ENCODE measurements at places on chromosomes 13 and 19.

DNA sequence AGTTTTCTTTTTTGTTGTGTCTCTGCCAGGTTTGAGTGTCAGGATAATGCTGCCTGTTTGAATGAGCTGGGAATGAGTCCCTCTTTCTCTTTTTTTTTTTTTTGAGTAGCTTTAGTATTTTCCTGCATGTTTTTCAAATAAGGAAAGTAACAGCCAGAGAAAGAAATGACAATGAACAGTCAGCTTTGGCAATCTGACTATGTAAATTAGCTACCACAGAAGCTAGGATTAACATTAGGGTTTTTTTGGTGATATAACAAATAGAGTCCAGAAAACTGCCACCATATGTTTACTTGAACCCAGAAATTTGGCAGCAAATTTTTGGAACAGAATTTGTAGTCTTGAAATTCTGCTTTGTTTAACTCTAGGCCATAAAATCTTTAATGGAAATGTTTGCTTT, 50.5 kb downstream of the SGCG start:
- no peak for DNase-seq

DNA sequence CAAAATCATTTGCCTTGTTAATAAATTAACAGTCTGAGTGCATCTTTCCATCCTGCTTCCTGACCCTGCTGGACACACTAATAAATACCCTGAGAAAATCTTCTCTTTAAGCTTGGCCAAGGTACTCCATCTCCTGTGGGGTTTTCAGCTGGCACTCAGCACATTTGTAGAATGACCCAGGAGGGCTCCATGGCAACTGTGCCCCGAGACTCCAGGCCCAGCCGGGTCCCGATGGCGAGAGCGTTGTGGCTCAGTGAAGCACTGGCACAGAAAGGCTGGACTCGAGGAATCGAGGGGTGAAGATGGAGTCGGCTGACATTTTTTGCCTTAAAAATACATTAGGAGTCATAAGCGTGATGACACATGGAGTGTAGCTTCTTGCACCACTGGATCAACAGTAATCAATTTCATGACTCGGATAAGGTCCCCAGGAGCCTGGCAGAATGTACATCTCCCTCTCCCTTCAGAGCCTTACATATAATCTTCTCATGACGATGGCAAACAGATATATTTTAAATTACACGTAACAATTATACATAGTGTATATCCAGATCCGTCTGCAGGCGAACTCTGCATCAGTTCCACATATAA, 85.4 kb downstream of the SLC7A1 start:
- no peak for DNase-seq

DNA sequence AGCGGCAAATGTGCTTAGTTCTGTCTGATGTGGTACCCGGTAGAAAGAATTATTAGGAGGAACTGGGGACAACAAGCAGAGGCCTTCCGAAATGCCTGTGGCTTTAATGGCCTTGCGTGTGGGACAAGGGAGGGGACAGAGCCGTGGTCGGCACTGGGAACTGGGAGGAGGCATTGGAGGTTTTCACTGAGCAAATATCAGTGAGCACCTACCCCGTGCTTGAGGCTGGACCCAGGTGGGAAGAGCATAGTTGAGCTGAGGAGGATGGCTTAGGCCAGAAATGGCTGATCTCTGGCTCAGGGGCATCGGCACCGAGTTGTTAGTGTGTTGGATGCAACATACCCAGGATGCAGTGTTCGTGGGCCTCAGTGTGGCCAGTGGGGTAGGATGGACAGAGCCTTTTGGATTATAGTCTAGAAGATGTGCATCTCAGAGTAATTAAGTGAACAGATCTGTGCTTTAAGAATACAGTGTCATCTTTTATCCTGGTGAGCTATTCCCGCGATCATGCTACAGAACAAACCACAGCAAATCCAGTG, 201.3 kb downstream of the TEX29 start:
- DNase-seq, result no peak

DNA sequence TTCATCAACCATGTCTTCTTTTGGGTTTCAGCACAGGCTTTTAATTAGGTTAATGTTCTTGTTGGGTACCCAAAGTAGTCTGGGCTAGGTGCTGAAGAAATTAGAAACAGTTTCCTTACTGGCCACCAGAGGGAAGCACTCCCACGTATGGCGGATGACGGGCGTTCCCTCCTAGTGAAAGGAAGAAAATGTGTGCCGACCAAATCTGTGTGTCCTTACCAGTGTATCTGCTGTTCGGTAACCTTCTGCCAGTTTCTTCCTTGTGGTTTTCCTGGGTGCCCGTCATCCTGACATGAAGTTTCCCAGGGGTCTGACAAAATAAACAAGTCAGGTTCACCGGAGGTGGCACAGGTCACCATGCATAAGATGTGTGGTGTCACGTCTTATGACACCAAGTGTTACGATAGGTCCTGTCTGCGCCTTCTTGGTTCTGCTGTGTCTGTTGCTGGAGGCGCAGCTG, 6.0 kb upstream of the WDR88 start:
- peak; percentile 33 for DNase-seq

DNA sequence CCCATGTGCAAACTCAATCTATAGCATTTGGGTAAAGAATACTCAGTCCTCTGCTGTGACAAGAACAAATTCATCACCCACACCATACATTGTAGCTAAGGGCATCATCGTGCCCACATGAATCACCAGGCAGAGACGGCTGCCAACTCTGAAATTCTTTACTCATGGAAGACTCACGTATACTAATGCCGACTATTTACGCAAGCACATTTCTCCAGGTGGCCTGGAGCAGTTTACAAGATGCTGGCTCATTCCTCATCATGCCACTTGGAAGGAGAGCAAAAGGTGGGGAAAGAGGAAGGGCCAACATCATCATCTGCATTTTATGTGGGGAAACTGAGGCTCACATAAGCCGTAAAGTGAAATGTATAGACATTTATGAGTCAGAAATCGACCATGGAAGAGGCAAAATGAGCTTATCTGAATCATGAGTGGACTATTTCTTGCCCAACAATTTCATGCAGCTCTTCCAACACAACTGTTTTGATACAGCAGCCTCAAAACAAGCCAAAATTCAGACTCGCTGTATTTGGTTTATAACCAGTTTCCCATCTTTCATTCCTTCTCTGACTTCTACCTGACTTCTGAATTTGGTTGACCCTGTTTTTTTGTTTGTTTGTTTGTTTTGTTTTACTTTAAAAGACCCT, 213.9 kb upstream of the SERP2 start:
- DNase-seq, result no peak

DNA sequence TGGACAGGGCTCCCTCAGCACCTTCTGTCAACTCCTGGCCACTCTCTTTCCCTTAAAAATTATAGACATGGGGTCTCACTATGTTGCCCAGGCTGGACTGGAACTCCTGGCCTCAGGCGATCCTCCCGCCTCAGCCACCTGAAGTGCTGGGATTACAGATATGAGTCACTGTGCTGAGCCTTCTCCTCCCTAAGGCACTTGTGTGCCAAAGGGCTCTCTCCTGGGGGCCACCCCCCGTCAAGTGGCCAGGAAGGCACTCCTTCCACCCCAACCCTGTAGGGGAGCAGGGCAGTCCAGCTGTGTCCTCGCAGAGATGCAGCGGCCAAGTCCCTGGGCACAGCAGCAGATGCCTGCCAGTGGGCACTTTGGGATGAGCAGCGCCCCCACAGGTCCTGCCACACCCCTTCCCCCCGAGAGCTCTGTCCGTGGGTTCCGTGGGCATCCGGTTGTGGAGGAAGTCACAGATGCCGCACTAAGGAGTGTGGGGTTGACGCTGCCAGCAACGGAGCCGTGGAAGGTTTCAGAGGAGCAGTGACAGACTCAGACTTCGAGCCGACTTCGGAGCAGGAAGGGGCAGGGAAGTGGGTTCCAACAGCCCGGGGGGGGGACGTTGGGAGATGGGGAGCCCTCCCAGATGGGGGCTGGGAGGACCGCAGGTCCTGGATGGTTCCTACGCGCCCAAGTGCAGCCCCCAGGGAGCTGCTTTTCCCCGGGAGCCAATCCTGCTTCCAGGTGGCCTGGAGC, 3.3 kb upstream of the UQCR11 start:
- no peak for DNase-seq

GRCh38 chr13:44040070-44040817, 160.5 kb downstream of the LACC1 start:
- no peak for DNase-seq

DNA sequence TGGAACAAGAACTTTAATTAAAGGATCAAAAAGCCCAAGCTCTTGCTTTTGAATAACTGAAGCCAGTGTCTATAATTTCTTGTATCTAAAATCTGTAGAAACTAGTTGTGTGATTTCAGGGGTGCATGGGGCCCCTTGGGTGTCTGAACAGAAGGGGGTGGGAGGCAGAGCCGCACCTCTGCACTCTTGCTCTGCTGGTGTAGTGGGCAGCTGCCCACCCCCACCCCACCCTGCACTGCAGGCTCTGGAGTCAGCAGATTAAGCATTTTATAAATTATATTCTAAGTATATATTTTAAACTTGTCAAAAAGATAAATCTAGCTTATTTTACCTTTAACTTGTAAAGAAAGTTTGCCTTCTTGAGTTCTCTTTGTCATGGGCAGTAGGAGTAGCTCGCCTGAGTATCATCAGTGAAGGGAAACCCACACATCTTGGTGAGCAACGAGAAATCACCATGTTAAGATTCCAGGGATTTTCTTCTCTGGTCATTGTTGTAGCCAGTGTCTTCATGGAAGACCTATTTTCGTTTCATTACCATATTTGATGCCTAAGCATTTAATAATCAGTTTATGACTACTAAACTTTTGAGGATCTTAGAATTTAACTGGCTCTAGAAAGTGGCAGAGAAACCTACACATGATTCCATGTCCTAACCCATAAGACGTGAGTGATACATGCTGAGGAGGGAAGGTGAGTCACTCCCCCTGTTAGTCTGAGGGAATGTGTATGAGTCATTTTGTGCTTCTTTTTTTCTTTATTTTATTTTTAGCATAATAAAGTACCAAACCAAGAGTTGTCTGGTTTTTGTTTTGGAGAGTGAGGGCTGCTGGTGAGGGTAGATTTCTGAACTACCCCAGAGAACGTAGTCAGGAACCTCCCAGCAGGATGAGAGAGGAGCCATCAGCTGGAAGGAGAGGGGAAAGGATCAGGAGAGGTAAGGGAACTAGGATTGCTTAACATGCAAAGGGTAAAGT, 7.7 kb downstream of the UBE2L5 start:
- DNase-seq, result peak; percentile 46

DNA sequence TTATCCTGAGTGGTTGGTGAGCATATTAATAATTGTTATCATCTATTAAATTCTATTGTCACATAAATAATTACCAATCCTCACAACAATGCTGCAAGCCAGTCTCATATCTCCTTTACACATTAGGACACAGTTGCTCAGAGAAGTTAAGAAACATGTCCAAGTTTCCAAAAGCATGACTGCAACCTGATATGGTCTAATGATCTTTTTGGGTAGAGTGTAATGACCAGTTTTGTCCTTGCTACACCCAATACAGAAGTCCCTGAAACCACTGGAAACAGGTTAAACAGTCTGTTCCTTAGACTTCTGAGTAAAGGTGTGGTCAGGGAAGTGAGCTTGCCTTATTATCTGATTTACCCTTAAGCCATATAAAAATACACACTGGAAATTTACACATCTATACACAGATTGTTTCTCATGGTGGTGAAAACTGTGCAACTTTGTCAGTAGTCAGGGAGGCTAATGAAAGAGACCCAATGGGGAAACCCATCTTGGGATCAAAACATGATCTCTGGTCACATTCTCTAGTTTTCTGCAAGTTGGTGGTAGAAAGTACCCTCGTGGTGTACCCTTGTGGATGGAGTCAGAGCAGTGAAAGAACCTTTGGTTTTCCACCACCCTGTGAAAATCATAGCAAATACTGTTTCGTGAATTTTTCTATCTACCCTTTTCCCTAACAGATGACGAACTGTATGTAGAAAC, 146.0 kb upstream of the KLF12 start:
- no peak for DNase-seq

GRCh38 chr13:95243207-95243606, 58.0 kb downstream of the ABCC4 start:
- DNase-seq, result no peak

- no peak for DNase-seq
Measured at GRCh38 chr13:102724923-102725322, 30.1 kb upstream of the METTL21C start.

GRCh38 chr19:2558543-2558942, 82.6 kb downstream of the GADD45B start:
- DNase-seq, result no peak

GRCh38 chr19:28330831-28331230, 882.1 kb downstream of the UQCRFS1 start:
- no peak for DNase-seq

DNA sequence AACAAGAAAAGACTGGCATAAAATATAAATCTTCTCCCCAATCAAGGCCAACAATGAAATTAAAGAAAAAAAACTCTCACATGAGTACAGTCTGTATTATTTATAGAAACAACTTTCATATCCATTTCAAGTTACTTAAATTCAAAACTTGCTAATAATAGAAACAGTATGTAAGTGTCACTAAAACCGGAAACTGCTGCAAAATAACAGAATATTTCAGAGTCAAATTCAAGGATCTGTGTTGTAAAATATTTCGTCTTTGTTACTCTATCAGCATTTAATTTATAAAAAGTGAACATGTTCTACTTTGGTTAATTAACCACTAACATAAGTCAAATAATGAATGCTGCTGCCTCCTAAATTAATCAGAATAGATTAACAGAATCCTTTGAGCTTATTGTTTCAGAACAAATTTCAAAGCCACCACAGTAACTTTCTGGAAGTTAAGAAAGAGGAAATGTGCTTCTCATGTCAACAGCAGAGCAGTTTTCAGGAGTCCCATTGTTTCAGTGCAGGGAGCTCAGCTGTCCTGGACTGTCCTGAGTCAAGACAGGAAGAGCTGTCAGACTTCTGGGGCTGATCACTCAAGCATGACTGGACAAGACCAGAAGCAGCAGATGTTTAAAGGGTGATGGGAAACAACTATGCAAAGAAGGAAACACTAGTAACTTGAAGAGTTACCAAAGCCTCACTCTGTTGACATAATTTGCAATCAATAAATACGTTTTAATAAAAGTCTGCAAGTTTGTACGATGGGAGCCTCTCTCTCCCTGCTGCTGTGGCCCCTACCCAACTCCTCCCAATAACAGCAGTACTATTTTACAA, 76.9 kb downstream of the FOXO1 start:
- DNase-seq, result no peak

DNA sequence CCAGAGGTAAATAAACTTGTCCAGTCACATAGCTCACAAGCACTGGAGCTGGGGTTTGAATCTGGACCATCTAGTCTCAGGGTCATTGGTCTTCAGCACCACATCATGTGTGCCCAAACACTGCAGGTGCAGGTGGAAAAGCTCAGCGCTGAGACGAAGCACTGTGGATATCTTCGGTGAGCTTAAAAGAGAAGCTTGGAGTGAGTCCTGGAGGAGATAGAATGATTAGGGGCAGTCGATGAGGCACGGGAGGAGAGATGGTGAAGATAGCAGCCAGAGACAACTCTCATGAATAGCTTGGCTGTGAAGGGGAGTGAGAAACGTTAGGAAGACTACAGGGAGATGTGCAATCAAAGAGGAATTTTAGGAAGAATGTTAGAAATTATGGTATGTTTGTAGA, 389.3 kb downstream of the FGF9 start:
- no peak for DNase-seq

- DNase-seq, result no peak
Measured at GRCh38 chr13:74681891-74682290, 547.7 kb upstream of the KLF12 start.

Measured in stimulated activated CD4-positive, alpha-beta T cell treated with anti-CD3 and anti-CD28 coated beads, Interleukin-2, amount 100 ng/mL, for 4 hours (primary cell).